ENCODE measurements at places on chromosomes 5 and 9.

- DNase-seq = no peak
Observed at GRCh38 chr5:50476549-50476948, 35.5 kb upstream of the EMB start.

GRCh38 chr5:54215233-54215736, 95.1 kb downstream of the ARL15 start:
- DNase-seq = no peak

DNA sequence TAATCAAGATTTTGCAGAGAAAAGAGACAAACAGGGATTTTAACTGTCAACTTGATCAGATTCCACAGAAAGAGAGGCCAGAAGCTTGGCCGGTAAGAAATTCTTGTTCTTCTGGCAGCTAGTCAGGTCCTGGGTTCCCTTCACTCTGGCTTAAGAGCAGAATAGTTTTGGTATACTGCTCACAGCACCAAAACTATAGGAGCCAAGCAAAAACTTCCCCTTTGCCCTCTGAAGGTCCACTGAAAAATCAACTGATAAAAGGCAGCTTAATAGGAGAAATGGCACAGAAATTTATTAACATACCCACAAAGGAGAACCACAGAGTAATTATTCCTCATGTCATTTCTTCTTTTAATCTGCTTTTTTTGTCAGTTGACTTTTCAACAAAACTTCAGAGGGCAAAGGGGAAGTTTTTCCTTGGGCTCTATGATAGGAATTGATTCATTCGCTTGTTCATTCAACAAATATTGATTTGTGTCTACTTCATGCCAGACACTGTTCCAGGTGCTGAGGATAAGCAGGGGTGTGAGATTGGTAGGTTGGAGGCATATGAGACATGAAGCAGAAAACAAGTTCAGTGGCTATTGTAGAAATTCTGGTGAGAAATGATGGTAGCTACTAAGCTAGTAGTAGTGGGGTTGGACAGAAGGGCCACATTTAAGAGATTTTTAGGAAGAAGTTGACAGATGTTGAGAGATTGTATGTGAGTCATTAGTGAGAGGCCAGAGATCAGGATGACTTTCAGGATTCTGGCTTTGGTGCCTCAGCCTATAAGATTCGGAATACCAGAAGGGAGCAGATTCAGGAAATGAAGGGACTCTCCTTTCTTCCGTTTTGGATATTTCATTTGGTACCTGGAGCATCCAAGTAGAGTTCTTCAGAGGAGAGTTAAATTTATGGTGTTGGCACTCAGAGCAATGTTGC, 20.6 kb upstream of the NNT start:
- no peak for DNase-seq

DNA sequence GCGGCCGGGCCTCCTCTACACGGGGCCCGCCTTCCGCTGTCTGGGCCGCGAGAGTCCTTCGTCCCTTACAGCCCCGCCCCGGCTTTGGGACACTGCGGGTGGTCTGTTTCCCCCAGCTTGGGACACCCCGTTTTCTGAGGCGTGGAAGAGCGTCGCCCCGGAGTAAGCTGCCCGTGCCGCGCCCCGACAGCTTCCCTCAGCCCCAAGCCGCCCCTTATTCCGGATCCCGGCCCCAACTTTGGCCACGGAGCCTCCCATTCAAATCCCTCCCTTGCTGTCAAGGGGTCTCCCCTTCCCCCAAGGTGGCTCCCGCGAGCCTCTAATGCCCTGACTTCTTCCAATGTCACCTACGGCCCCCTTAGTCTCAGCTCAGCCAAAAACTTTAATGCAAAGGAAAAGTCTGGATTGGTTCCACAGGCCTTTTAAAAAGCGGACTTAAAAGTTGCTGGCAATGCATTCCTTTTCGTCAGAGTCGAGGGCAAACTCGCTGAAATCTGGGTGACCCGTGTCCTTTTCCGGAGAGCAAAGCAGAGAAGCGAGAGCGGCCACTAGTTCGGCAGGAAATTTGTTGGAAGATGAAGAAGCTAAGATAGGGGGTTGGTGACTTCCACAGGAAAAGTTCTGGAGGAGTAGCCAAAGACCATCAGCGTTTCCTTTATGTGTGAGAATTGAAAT, 19.8 kb downstream of the EXOSC2 start:
- no peak for DNase-seq
